Bone marrow (tissue), 2 donors: ENCODE measurements at places on chromosomes 5 and 9.

DNA sequence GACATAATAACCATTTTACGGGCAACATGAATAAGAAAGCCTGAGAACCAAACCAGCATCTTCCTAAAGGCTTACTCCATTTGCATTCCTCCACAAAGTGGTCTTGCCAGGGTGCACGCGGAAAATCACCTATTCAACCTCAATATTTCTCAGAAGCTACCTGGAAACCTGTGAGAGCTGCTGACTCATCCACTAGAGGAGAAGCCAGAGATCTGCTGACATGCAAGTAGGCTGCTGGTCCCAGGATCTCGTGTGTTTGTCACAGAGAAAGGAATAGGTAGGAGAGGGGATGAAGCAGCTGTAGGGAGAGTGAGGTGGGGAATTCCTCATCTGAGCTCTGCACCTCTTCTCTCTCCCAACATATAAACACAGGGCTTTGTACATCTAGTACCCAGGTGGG is 138.1 kb downstream of the ADAMTS12 start:
- DNase-seq = no peak

GRCh38 chr5:32733590-32734340 is 22.6 kb downstream of the NPR3 start:
- DNase-seq = no peak

- no peak for DNase-seq
Measured at GRCh38 chr9:36679710-36680109, 107.0 kb downstream of the MELK start.

DNA sequence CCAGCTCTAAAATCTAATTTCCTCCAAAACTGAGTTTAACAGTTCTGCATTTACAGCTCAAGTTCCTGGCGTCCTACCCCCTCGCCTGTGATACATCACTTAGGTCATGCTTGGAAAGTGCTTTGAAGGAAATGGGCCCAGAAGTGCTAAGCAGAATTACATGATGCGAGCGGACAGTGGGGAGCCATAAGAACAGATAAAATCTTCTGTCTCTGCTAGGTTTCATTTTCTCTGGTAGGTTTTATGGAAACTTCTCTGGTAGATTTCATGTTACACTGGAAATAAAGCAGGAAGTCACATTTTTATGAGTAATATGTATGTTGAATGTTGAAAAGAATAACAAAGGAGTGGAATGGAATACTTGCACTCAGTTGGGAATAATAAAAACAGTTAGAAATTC is 138.3 kb downstream of the ZDHHC21 start:
- DNase-seq = no peak

DNA sequence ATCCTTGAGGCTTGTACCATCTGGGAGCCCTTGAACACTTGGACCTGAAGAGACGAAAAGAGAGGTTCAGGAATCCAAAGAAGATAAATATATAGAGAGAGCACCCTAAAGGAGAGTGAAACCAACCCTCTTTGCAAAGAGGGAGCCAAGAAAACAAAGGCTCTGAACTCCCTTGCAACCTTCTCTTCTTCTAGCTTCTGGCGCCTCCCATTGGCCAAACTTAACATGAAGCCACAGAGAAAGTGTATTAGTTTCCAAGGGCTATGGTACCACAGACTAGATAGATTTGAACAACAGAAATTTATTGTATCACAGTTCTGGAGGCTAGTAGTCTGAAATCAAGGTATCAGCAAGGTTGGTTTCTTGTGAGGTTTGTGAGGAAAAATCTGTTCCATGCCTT is 175.1 kb downstream of the HCN1 start:
- no peak for DNase-seq

DNA sequence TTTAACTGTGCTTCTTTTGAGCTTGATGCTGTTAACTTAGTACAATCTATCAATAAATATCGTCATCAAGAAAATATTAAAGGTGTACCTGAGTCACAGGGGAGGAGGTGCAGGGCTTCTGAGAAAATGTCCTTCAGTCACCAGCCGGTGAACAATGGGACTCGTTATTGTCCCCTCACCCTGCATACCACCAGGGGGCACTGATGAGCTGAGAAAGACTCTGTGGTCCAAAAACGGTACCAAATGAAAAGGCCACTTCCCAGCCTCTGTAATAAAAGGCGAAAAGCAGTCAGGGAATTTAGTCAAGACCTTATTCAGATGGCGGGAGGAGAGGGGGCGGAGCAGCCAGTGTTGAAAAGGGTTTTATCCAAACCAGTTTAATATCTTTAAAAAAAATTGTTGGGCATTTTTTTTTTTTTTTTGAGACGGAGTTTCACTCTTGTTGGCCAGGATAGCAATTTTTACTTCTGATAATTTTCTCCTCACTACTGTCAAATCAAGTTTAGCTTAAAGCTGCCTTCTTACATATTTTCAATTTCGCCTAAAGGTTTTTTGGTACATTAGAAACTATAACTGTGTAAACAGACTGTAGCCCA is 271.9 kb upstream of the ADAMTS16 start:
- DNase-seq = no peak

- no peak for DNase-seq
Measured at GRCh38 chr5:11958321-11958720, 54.1 kb upstream of the CTNND2 start.

DNA sequence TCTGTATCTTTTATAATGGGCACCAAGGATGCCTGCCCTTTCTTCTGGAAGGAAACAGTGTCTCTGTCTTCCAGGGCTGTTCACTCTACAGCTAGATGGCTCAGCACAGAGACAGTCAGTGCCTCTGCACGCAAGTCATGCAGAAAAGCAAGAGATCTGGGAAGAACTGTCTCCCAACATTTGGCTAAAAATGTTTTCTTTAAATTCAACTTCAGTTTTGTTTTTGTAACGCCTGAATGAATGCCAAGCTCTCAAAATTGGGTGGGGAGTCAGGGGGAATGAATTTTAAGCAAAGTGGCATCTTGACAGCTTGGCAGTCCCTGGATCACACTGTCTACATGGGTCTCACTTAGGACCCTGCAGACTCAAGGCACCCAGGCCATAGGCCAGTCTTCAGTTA is 12.6 kb downstream of the OLFML2A start:
- no peak for DNase-seq

- DNase-seq = no peak
Measured at GRCh38 chr9:33051144-33051543, 25.3 kb downstream of the SMU1 start.

DNA sequence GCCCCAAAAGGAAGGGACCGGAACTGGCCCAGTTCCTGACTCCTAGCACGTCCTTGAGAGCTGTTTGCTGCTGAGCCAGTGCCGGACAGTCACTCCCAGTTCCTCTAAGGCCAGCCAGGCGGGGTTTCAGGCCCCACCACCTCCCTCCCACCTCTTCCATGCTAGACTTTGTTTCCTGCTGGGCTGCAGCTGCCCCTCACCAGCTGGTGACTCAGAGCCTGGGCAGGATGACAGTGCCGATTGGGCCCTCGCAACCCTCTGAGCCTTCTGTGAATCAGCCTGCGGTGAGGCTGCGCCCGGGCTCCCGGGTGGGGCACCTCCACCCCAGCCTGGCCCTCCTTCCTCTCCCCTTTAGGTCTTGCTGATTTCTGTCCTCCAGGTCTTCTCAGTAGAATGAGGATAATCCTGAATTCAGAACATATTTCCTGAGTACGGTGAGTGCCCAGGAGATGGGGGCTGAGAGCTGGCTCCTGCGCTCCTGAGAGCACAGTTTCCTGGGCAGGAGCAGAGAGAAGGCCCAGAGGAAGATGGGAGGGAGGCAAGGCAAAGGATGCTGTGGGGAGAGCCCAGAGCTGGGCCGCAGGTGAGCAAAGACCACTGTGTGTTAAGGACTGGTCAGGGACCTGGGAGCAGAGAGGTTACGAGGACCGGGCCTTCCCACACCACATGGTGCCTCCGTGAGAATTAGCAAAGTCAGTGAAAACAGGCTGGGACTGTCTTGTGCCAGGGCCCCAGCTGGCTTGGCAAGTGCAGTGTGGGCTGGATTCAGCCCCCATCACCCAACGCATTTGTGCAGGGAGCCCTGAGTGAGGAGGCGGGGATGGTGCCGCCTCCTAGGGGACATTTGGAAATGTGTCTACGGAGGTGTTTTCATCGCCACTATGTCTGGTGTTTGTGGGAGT is 32.9 kb upstream of the STXBP1 start:
- peak; percentile 91 for DNase-seq

DNA sequence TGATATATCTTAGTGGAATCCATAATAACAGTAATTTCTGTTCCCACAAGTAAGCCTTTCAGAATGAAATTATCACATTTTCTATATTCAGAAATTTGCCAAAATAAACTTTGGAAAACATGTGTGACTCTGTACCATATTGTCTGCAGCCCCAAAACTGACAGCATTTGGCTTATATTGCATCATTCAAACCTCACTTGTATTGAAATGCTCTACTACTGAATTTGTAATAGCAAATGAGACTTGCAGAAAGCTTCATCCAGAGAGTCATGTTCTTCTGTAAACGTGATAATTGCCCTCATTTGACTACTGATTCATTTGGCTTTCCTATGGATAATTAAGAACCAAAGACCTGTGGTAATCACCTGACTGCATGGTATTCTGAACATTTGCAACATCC is 1249.5 kb upstream of the CDH18 start:
- DNase-seq = no peak

GRCh38 chr9:27168496-27168895 is 59.5 kb downstream of the TEK start:
- DNase-seq = no peak

- DNase-seq = no peak
Measured at GRCh38 chr5:77325921-77326541, 115.6 kb downstream of the PDE8B start.

DNA sequence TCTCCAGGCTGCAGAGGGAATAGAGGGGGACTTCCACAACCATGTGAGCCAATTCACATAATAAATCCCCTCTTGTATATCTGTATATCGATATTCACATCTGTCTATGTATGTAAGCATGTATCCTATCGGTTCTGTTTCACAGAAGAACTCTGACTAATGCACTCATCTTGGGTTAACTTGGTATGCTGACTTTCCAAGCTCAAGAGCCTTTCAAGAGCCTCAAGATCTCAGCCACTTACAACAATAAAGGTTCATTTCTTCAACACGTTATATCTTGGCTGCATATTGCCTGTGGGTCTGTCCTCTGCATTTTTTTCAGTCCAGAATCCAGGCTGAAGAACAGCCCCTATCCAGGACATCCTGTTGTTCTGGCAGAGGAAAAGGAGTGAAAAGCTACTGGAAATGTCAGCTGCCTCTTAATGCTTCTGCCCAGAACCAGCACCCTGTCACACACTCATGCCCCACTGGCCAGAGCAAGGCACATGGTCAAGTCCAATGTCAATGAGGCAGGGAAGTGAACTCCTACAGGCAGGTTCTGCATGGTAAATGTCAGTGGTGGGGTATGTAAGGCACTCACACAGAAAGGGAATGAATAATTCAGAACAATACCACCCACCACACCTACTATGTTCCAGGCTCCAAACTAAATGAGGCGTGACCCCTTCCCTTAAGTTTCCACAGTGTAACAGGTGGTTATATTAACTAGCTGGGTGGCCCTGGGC is 91.6 kb upstream of the ICE1 start:
- no peak for DNase-seq

DNA sequence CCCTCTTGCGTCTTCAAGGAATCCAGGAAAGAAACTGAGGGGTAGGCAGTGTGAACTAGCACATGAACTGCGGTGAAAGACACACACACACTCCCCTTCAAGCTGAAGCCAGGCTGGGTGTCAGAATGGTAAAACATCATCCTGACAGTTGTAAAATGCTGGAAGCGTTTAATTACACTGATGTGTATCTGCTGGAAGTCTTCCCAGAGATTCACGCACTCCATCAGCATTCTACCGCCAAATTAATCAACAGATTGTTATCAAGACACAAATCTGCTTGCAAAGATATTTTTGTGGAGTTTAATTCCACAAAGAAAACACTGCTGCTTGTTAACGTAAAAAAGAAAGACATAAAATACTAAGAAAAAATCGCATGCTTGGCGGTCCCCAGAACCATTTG is 241.0 kb upstream of the NFIL3 start:
- DNase-seq = no peak

DNA sequence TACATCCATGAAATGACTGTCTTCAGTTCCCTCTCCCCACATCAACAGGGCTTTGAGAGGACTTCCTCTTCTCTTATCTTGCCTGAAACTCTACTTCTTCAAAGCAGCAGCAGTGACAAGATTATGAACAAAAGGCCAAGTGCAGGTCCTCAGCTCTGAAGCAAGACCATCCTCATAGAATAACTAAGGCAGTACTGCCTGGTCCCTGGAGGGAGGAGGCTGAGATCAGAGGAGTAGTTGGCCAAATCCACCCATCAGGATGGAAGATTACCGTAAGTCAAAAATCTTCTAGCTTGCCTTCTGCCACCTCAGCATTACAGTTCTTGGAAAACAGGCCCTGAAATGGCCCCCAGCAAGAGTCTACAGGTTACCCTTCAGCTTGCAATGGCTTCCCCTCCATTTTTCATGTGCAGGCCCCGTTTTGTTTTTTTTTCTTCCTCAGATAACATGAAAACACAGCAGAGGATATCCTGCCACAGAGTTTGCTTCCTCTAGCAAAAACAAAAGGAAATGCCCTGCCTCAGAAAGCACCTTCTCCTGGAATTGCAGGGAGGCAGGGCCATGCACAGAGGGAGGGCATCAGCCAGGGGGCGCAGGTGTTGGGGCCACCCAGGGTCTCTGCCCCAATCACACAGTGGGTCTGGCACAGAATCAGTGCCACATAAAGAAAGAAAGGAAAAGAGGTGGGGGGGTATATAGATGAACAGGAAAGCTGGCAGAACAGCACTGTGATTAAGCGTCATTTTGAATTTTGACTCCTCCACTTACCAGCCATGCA is 40.0 kb downstream of the KLHL3 start:
- DNase-seq = peak; percentile 36
